Activated gamma-delta T cell treated with Interleukin-2 at 50 U/mL for 16 hours (primary cell): ENCODE measurements at places on chromosomes 1 and 21.

- no peak for DNase-seq
Measured at GRCh38 chr1:85936470-85936869, 220.1 kb downstream of the COL24A1 start.

DNA sequence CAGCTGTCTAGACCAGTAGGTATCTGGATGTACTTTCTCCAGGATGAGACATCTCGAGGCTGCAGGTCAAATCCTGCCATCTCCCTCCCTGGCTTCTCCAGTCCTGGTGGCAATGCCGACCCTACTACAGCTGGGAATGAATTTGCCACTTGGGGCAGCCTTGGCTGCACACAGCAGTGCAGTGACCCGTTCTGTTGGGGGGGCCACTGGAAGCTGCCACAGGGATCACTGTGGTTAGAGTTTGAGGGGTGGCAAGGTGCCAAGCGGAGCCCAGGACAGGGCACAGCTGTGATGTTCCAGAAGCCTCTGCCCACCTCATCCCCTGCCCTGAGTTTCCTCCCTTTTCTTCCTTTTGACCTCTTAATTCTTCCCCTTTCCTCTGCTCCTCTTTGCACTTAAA, 17.1 kb downstream of the COL6A2 start:
- DNase-seq: peak; percentile 1

- no peak for DNase-seq
Measured at GRCh38 chr1:175504875-175505555, 238.4 kb downstream of the TNR start.

DNA sequence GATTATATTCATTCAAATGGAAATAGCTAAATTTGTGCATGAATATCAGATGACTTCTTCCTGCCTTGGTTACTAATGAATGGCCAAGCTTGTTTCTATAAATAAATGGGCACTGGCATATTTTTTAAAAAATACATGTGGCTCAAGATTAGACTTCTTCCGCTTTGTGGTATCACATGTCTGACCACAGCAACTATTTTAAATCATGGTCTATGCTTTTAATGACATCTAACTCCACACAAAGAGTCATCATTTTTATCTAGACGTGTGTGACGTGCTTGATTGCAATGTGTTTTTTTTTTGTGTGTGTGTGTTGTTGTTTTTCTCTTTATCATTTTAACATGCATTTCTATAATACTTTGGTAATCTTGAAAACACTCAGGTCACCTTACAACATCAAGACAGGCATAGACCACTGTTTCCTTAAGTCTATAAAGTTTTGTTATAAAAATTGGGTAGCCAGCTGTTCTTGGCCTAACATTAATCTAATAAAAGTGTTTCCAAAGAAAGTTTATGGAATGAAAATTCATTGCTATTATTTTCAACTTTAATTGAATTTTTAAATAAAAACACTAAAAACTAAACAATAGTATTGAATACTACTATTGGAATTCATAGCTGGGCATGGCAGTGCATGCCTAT, 29.5 kb downstream of the RGS1 start:
- no peak for DNase-seq

DNA sequence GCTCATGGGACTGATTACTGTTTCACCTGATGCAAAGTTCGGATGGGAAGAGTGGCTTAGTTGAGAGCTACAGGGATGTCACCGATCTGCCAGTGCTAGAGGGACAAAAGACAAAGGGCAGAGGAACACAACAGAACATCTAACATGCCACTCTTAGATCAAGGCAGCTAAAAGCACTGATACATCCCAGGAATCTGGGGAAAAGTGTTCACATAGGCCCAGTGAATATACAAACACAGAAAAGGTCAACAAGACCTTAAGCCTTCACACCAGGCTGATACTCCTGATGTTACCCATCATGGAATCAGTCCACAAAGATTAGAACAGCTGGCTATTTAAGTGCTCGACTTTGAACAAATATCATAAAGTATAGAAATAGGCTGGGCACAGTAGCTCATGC, 163.2 kb downstream of the EIF4G3 start:
- DNase-seq: no peak

- DNase-seq: no peak
Measured at GRCh38 chr21:33021150-33021549, 4.6 kb upstream of the OLIG2 start.

- no peak for DNase-seq
Measured at GRCh38 chr1:226475142-226475511, 67.2 kb upstream of the PARP1 start.

GRCh38 chr1:217506878-217507277, 124.0 kb downstream of the GPATCH2 start:
- DNase-seq: no peak

GRCh38 chr1:232643251-232643650, 13.3 kb upstream of the SIPA1L2 start:
- no peak for DNase-seq

GRCh38 chr1:207858281-207858680, 52.6 kb downstream of the CD34 start:
- no peak for DNase-seq

- no peak for DNase-seq
Measured at GRCh38 chr1:3543076-3544039, 68.0 kb downstream of the MEGF6 start.

- no peak for DNase-seq
Measured at GRCh38 chr21:42739061-42739931, 85.9 kb downstream of the PDE9A start.

- no peak for DNase-seq
Measured at GRCh38 chr1:151072224-151072623, 1.7 kb downstream of the GABPB2 start.

DNA sequence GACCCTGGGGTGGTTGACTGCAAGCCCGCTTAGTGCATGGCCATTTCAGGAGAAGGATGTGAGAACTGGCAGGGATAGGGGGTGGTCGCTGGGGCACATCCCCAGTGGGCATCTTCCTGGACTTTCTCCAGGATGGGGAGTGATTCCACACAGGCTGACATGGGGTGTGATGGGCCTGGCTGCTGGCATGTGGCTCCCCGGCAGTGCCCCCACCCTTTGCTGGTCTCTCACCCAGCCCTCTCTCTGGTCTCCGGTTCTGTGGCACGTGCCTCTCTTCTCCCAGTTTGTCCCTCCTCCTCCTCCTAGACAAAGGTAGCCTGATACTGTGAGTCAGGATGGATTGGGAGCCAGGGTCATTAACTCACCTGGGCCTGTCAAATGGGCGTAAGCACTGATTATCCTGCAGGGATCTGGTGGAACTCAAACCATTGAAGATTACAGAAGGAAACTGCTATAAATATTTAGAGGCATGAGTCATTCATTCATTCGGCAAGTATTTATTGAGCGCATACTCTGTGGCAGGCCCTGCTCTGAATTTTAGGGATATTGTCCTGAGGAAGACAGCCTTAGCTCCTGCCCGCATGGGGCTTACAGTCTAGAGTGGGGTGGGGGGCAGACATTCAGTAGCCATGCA, 23.6 kb upstream of the EPS8L3 start:
- no peak for DNase-seq

GRCh38 chr1:54409156-54410142, 3.3 kb upstream of the SSBP3 start:
- no peak for DNase-seq

- DNase-seq: no peak
Measured at GRCh38 chr1:171345536-171345935, 31.6 kb downstream of the FMO4 start.

GRCh38 chr1:156655151-156655903, 13.4 kb downstream of the BCAN start:
- no peak for DNase-seq

DNA sequence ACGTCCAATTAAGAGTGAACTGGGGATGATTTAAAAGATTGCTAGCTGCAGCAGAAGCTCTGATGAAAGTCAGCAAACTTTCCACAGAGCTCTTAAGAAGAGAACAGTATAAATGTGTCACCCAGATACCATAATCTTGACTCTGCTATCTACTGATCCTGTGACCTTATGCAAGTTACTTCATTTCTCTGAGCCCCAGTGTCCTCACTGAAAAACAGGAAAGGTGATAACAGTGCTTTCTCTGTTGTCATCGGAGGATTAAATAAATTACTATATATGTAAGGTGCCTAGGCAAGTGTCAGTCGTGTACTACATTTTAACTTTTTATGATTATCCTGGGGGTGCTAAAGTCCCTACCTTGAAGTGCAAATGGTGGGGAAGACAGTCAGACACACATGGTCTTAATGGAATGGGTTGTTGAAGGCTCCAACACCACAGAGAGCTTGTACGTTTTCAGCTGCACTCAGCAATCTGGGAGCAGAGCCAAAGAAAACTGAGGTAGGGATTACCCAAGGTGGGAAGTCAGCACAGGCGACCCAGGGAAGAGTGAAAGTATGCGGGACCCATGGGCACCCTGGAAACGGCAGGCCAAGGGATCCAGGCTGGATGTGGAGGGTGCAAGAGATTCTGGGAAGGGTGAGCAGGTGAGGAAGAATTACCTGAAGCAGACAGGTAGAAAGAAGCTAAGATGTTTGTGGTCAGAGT, 82.8 kb downstream of the DTL start:
- no peak for DNase-seq

- DNase-seq: no peak
Measured at GRCh38 chr21:41254090-41254700, 62.4 kb upstream of the FAM3B start.

GRCh38 chr1:53368314-53369033, 40.6 kb upstream of the LRP8 start:
- peak; percentile 1 for DNase-seq

DNA sequence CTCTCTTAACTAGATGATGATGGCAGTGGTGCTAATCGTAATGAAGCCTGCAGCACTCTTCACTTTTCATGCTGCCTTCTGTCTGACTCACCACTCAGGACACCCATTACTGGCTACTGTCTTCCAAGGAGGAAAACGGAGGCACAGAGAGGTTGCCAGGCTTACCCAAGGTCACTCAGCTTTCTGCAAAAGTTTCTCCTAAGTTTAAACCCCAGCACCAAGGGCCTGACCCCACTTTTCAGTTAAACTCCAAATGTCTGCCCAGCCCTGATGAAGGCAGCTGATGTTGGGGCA, 78.1 kb upstream of the RUNX3 start:
- DNase-seq: no peak

GRCh38 chr1:42844592-42845140, 1.7 kb upstream of the ZNF691 start:
- no peak for DNase-seq

DNA sequence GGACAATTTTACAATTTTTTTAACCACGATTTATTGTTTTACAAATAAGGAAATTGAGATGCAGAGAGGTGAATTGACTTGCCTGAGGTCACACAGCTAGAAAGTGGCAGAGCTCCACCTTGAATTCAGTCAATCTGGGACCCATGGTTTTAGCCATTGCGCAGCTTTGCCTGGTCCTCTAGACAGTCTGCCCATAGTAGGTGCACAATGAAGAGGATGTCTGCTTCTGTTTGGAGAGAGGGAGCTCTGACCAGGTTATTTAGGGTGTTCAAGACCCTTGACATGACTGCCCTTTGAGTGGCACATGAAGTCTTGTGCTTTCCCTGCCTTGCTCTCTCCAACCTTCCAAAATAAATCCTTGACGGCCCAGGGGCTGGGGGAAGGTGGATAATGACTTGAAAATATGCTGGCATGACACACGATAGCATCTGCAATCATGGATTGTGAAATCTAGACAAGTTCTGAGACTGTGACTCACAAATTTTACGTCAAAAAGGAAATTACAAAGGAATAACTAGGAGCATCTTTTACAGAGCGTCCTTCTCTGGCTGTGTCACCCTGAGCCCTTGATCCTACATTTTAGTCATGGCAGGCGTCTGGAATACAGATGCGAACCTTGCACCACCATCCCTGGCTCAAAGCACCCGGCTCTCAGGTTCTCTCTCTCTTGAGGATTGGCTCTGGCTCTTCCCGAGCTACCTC, 26.2 kb upstream of the ID3 start:
- no peak for DNase-seq

GRCh38 chr1:245168086-245168485, 13.3 kb downstream of the KIF26B start:
- no peak for DNase-seq

DNA sequence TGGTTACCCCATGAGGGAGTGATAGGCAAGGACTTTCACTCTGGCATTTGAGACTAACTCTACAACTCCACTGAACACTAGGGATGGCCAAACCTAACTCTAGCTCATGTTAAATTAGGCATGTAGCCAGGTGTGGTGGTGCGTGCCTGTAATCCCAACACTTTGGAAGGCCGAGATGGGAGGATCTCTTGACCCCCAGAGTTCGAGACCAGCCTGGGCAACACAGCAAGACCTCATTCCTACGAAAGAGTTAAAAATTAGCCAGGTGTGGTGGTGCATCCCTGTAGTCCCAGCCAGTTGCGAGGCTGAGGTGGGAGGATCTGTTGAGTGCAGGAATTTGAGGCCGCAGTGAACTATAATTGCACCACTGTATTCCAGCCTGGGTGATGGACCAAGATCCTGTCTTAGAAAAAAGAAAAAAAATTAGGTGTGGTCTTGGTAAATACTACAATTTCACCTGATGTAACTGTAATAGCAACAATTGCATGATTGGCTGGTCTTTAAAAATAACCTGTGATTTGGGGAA, 81.2 kb upstream of the ARHGAP29 start:
- DNase-seq: no peak

DNA sequence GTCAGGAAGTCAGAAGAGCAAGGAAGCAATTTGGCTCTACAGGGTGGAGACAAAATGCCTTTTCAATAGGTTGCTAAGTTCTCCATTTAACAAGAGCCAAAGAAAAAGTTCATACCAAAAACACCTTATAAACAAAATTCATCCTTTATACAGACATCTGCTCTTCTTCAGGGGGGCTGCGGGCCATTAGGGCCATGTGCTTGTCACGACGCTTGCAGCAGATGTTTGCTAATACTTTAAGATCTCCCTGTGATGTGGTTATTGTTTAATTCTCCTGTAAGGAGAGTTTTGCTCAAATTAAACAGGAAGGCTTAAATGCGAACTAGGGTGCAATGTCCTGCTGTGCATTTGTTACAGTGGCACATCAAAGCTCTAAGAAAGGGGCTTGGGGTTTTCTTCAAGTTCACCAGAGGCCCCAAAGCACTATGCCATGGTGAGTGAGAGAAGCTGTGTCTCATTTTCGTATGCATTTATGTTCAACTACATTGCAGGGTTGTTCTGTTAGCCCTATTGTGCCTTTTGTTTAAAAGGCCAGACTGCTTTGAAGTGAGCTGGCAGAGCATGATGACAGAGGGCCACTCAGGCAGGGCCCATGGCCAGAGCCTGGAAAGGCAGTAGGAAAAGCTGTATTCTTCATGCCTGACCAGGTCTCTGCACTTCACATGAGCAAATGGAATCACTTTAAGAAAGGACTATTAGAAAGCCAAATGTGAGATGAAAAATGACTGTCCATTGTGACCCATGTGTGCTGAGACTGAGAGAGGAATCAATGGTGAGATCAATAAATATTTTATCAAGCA, 24.8 kb upstream of the NTPCR start:
- DNase-seq: no peak

DNA sequence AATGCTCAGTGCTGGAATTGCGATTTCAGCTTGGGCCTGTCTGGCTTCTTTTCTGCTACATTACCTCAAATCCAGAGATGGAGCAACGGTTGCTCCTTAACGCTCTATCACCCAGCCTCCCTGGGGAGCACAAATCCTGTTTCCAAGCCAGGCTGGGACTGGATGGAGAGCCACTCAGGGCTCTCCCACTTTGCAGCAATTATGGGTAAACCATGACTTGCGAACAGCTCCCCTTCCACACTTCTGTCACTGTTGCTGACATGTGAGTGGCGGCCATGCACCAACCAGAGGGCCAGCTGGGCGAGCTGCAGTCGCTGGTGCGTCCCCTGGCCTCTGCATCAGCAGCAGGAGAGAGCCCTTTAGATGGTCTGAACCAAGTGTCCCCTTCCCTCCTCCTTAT, 65.1 kb upstream of the RAB4A start:
- DNase-seq: no peak

- DNase-seq: no peak
Measured at GRCh38 chr1:229411434-229412055, 22.3 kb downstream of the ACTA1 start.
